ENCODE measurements at places on chromosomes 5 and 9.

DNA sequence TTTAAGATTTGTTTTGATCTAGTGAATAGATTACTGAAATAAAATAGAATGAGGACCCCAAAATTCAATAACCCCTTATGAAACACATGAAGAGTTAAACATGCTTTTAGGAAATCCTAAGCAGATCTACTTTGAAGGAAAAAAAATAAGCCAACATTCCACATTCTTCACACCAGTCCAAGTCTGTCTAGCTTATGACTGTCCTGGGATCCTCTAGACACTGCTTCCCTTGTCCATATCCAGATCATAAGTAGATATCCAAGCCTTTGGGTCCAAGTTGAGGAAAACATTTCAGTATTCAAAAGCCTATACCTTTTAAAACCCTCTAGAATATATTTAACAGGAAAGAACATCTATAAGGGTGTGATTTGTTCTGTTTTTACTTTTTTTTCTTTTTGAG, 58.8 kb upstream of the MINAR2 start:
- DNase-seq = no peak

- no peak for DNase-seq
Observed at GRCh38 chr5:54227759-54228158, 82.6 kb downstream of the ARL15 start.

GRCh38 chr5:153096381-153096780, 394.1 kb upstream of the GRIA1 start:
- DNase-seq = no peak

DNA sequence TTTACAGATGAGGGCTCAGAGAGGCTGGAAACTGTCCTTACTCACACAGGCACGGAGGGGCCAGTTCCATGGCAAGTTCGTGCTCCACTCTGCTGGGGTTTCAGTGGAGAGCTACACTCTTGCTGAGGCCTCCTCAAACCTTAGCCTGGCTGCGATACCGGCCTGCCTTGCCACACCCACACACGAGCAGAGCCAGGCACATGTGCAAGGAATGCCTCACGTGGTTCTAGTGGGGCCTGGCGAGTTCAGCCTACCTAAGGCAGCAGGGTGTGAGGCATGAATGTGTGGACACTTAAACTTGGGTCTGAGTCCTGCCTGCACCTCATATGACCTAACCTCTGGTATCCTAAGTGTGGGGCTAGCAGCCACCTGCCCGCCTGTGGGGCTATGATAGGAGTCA, 21.5 kb upstream of the PRDM12 start:
- no peak for DNase-seq

GRCh38 chr5:58183078-58183785, 276.7 kb downstream of the PLK2 start:
- DNase-seq = no peak

GRCh38 chr5:36607114-36607571, 737 bp downstream of the SLC1A3 start:
- no peak for DNase-seq

- DNase-seq = no peak
Observed at GRCh38 chr9:96006961-96007360, 131.5 kb downstream of the ERCC6L2 start.

- no peak for DNase-seq
Observed at GRCh38 chr9:99049641-99050040, 55.3 kb upstream of the TGFBR1 start.

GRCh38 chr5:79535477-79536192, 21.7 kb upstream of the HOMER1 start:
- no peak for DNase-seq

DNA sequence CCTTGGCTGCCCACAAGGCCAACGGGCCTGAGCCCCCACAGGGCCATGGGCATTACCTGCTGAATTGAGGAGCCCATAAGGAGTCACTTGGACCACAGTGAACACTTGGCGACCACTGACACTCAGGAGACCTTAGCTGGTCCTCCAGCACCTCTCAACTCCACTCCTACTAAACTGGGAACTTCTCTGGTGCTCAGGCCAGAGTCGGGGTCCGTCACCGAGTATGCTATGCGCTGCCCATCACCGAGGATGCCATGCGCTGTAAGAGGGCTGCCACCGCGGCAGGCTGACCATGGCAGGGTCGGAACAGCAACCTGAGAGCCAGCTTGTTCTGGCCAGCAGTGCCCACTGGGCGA, 600 bp upstream of the SQSTM1 start:
- DNase-seq = no peak

GRCh38 chr5:79844571-79844970, 146.5 kb downstream of the MTX3 start:
- no peak for DNase-seq

DNA sequence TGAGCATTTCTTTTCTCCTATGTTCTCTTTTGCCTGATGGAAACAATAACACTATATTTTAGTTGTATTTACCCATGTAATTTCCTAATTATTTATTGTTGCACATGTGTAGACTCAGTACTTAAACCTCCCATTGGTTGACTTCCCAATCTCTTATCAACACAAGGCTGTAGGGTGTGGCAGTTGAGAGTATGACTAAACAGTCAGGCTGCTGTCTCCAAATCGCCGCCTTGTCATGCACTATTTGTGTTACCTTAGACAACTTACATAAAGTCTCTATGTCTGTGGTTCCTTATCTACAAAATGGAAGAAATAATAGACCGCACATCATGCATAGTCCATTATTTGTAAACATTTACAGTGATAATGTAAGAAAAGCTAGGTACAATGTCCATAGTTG, 68.9 kb upstream of the EFNA5 start:
- no peak for DNase-seq

- DNase-seq = no peak
Observed at GRCh38 chr5:168851902-168852321, 272.7 kb upstream of the PANK3 start.

- no peak for DNase-seq
Observed at GRCh38 chr5:107320846-107321245, 349.9 kb downstream of the EFNA5 start.

GRCh38 chr9:130763331-130764171, 70.0 kb downstream of the EXOSC2 start:
- DNase-seq = no peak

GRCh38 chr5:35850967-35851680, 5.6 kb upstream of the IL7R start:
- no peak for DNase-seq

GRCh38 chr5:107603349-107603748, 67.4 kb downstream of the EFNA5 start:
- no peak for DNase-seq

- no peak for DNase-seq
Observed at GRCh38 chr9:5958273-5958672, 57.2 kb downstream of the RANBP6 start.

DNA sequence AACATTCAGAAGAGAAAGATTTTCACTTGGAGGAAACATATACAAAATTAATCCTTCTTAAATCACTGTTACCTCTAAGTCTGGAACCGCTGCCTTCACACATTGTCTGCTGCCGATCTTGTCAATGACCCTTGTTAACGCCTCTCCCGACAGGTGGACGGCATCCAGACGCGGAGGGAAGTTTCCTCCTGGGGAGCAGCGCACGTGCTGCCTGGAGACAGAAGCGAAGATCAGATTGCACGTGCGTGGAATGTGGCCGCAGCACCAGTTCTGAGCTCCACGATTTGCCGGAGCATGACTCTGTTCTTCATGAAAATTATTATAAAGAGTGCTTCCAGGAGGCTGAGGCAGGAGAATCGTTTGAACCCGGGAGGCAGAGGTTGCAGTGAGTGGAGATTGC, 183.6 kb upstream of the IRX4 start:
- DNase-seq = no peak

GRCh38 chr5:93018461-93018860, 562.6 kb downstream of the NR2F1-AS1 start:
- DNase-seq = no peak

DNA sequence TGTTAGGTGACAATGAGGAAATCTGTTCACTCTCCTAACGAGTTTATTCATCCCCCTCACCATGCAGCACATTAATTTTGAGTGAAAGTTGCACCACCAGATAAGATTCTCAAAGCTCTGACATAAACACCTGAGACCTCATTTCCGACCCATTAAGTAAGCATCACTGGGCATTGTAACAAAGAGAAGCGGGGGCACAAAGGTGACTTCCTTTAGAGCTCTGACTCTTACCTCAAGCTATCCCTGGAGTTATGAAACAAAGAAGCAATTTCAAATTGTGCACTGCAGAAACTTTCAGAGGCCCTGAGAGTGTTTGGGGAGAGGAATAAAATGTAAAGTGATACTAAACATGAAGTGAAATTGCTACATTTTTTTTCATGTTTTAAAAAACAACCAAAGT, 29.5 kb downstream of the C5orf15 start:
- no peak for DNase-seq

GRCh38 chr5:113331209-113331551, 103.6 kb downstream of the TSSK1B start:
- DNase-seq = no peak

DNA sequence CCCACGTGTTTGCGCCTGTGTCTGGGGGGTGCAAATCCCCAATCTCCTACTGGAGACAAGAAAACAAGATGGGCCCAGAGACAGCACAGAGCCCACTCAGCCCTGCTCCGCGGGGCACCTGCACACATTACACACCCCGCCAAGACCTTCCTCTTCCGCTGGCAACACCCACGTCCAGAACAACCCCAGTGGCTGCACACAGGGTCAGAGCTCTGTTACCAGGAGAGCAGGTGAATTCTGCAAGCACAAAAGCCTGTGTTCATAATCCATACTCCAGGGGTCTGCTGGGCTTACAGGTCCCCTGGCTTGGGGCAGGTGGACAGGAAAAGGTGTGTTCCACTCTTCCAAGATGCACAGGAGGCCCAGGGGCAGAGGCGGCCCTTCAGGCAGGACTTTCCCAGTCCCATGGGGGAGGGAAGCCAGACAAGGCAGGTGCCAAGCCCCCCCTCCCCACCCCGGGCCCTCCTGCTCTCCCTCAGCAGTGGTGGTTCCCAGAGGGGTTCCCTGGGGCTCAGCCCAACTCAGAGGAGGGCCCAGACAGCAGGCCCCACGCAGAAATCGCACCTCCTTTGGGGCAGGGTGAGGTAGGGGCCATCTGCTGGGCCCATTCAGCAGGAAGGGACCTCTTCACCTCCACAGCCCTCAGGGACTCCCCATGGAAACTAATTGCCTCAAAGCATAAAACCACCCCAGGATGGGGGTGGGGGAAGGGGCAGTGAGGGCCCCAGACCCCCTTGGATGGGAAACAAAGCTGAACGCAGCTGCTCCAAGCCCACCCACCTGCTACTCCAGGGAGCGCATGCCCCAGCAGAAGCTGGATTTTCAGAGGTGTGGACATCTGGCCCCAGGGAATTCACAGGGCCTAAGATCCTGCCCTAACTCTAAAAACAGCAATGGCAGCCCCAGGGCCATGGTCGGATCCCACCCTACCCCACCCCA, 105.3 kb downstream of the VAV2 start:
- DNase-seq = no peak

DNA sequence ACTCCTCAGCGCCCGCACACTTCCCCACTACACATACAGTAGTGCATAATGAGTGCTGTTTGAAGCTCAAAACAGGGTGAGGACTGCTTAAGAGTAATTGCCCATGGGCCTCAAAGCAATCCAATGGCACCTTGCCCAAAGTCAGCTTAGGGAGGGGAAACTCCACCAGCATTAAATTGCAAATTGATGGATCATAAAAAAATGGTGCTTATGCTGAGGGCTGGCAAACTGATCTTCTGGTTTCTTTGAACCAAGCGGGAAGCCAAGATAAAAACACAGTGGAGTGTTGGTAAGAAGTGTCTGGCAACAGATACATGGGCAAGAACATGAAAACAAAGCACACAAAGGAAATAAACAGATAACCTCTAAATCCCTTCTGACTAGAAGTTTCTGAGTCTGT, 28.0 kb downstream of the TLE1 start:
- DNase-seq = no peak

Data from stimulated activated CD4-positive, alpha-beta T cell treated with anti-CD3 and anti-CD28 coated beads, Interleukin-4, amount 100 ng/mL, for 24 hours (primary cell).